ENCODE measurements at places on chromosomes 7 and 10.

GRCh38 chr10:49518982-49519578 is 19.8 kb downstream of the ERCC6 start:
- DNase-seq, result peak; percentile 71

- peak; percentile 71 for DNase-seq
Measured at GRCh38 chr7:135672560-135673359, 10.4 kb downstream of the STMP1 start.

GRCh38 chr10:48520184-48520506 is 84.7 kb downstream of the ARHGAP22 start:
- DNase-seq, result no peak

- peak; percentile 9 for DNase-seq
Measured at GRCh38 chr7:88357781-88358525, 51.3 kb upstream of the STEAP4 start.

DNA sequence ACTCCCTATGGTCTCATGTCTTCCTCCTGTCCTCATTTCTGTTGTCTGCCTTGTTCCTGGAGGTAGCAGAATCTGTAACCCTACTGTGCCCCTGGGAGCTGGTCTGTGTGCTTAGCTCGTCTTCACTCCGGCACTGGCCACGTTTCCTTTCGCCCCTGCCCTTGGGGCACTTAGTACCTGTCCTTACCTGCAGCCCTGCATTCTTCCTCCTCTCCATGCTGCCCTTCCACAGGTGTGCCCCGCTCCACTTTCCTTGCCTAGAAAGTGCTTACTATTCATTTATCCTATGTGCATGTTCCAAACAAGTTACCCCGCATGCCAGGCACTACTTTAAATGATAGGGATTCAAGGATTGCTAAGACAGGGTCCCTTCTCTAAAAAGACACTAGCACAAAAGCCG is 199.9 kb upstream of the ZMIZ1 start:
- DNase-seq, result no peak

- DNase-seq, result no peak
Measured at GRCh38 chr10:103620352-103620740, 126.8 kb downstream of the NEURL1 start.

DNA sequence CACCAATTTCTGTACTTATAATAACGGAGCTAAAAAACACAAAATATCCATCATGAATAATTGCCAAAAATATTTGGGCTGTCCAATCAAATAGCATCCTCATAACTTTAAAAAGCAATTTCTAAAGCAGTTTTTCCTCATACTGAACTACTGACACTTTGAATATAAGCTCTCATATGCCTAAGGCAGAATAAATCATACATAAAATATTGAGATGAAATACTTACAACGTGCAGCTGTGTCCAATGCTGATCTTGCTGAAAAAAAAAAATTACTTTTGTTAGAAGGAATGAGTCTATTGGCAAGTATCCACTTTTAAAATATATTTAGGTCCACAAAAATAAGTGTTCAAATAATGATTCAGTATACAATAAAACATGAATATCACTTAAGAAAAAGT is 24.2 kb downstream of the FAM3C start:
- no peak for DNase-seq

DNA sequence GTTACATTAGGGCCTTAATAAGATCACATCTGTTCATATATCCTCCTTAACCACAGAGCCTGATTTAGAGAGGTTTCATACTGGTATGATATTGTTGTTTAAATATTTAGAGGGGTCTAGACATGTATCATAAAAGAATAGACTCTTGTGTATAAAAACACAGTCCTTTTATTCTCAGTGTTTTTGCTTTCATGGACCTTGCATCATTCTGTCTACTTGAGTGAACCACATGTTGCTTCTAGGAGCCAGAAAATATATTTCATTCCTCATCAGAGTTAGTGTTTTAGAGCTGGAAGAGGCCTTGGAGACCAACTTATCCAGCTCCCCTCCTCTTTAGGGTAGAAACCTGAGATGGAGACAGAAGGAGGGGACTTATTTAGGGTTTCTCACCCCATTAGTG is 312.8 kb downstream of the LRMDA start:
- DNase-seq, result peak; percentile 24

GRCh38 chr7:50358041-50358705 is 53.7 kb downstream of the IKZF1 start:
- no peak for DNase-seq

- no peak for DNase-seq
Measured at GRCh38 chr10:58695022-58695421, 182.3 kb downstream of the BICC1 start.

DNA sequence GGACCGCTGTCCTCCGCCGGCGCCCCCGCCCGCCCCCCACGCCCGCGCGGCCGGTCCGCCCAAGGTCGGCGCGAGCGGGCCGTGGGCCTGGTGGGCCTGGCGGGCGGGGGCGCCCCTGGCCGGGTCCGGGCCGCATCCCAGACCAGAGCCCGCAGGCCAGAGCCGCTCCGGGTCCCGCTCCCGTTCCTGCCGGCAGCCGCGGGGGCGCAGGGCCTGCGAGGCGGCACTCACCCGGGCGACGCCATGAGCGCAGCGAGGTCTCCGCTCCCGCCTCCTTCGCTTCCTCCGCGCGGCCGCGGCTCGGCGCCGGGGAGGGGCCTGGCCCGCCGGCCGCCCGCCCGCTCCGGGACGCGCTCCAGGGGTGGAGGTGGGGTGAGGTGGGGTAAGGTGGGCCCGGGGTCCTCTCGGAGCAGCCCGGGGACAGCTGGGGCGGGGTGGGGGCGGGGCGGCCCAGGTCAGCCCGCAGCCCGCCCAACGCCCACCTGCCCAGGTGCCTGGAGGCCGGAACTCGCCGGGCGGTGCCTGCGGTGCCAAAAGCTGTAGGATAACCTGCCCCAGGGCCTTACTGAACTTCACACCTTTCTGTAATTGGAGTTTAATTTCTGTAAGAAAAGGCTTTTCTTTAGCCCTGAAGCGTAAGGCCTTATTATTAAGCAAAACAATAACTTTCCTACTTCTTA is at the start of gene URGCP:
TSS of gene URGCP (minus strand) at position 266 of the 680 bp plus-strand sequence. CDS start at position 245, 21 bp downstream.
- peak; percentile 93 for DNase-seq

GRCh38 chr10:130575756-130576285 is 439.6 kb downstream of the GLRX3 start:
- DNase-seq, result no peak

GRCh38 chr7:35725280-35725680 is 30.3 kb upstream of the HERPUD2 start:
- no peak for DNase-seq

DNA sequence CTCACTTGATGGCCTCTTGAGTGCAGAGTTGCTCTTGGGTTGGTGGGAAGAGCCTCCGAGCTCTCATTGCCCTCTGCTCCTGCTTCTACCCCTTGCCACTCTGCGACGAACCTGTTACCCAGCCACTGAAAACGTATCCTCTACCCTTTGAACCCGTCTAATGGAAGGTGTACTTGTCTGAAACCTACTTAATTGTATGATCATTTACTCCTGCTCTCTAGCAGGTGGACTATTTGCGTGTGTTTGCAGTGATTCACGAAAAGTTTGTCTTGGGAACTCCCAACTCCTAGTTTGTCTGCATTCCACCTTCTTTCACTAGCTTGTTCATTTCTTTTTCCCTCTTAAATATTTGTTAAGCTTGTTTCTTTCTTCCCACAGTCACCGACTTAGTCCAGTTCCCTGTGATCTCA is 503 bp downstream of the CROT start:
- DNase-seq, result peak; percentile 9

GRCh38 chr10:52959810-52960209 is 187.2 kb upstream of the MBL2 start:
- DNase-seq, result no peak

DNA sequence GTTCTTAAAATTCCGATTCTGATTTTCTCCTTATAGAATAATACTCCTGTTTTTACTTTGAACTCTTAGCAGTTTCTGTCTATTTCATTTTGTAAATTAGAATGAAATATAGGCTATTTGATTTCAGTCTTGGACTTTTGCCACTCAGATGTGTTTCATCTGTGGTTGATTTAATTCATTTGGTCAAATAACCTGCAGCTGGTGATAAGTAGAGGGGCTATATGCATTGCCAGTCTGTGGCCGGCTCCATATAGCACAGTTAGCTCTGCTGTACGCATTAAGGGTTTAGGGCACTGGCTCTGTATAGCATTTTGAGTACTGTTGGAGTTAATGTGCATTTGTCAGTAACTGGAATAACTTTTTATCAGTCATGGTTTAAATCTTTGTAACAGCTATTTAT is 35.7 kb downstream of the RBM33 start:
- DNase-seq, result no peak

- DNase-seq, result peak; percentile 66
Measured at GRCh38 chr10:5684971-5685763, 529 bp downstream of the TASOR2 start.

DNA sequence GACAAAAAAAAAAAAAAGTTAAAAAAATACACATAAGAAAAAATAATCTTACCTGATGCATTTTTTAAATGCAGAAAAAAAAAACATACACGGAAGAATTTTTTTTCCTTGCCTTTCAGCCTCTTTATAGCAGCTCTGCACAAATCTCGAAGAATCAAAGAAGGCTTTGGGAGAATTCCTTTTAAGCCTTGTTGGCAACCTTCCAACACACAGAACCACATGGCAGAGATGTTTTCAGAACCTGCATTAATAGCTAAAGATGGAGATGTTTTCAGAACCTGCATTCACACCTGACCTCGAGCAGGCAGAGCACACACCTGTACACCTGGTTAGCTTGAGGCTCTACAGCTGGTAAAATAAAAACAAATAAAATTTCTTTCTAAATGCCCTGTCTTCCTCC is 65.6 kb downstream of the DOCK4 start:
- DNase-seq, result no peak

DNA sequence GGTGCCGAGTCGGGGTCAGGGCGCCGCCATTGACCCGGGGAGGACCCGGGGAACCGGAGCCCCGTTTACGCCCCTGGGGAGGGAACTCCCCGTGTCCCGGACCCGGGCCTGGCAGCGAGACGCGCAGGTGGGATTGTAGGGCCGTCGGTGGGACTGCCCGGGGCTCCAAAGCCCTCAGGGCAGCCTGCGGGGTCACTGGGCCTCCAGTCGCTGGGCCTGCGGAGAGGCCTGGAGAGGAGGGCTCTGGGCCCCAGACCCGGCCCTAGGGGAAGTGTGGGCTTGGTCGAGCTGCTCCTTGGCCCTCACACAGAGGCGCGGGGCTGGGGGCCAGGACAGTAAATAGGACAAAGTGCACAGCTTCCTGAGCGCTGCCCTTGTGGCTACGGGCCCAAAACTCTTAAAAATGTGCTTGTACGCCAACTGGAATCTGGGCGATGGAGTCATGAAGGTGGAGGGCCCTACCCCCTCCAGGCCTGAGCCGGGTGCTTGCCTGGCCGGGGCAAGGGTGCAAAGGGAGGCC is 657 bp downstream of the ECHDC3 start:
- no peak for DNase-seq

DNA sequence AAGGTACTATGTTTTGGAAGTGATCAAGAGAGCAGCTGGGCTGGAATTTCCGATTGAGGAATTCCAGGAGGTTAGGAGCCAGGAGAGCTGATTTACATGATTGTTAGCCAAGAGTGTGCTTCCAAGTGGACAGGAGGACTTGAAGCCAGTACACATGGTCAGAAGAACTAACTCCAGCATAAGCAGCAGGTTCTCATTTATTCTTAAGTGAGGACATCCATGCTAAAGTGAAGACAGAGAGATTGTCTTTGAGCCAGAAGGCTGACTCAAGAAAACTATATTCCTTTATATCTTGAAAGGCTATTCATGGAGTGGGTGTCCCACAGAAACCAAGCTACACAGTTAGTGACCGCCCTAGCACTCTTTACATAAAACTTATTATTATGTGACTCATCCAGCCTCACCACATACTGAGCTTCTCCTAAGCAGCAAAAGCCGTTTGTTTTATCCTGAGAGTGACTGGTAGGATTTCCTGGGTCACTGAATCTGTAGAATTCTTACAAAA is 56.7 kb upstream of the SEMA3A start:
- peak; percentile 39 for DNase-seq

DNA sequence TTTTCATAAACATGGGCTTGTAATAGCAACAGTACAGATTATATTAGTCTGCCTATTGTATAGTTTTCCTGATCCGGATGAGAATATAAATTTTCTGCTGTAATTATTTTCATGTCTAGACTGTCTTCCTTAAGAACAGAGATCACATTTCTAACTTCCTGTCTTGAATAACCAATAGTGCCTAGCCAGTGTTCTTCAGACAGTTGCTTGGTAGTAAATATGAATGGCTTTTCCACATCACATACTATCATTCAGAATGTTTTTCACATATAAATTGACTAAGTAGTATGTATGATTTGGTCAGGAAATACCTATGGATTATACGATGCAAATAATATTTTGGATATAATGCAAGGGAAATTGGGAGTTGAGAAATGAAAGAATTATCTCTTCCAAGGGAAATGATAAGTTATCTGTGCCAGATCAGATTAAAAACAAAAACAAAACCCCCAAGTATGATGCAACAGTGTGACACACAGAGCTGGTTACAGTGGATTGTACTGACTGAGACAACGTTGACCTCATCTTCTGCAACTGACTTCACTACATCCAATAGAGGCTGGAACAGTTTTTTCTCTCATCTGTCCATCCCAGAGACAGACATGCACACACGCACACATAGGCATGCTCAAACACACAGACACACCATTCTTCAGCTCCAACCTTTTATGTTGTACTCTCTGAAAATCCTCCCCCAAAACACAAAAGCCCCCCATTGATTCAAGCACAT is 16.4 kb downstream of the ITGA8 start:
- peak; percentile 19 for DNase-seq

DNA sequence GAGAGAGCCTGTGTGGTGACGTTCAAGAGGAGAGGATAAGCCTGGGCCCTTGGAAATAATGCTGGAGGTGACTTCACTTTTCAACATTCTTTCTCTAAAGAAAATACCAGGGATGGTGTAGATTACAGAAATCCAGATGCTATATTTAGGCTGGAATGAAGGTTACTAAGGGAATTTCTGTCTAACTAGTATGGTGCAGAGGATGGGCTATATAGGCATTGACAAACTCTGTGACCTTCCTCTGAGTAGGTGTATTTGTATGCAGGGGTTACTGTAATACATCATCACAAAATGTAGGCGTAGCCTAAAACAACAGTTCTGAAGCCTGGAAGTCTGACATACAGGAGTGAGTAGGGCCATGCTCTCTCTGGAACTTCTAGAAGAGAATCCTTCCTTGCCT is 155.3 kb upstream of the INHBA start:
- DNase-seq, result no peak

- DNase-seq, result peak; percentile 46
Measured at GRCh38 chr10:123995082-123995460, 98.3 kb downstream of the CHST15 start.

DNA sequence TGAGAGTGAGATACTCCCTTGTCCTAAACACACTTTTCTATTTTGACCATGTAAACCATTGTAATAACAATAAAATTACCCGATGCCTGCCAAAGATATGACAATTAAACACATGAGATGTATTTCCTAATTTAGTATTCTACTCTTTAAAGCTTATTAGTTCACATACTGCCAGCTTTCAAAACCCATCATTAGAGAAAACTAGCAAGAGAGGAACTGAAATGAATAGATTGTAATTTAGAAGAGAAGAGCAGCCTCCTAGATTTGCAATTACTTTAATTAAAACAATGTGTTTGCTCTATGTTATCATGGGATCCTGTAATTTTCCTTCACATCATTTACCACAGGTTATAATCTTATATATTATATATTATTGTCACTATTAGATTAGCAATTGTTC is 428.2 kb downstream of the THSD7A start:
- DNase-seq, result no peak

All from AG20443 (cell line).